Effector CD4-positive, alpha-beta T cell (primary cell): ENCODE measurements at places on chromosomes 16 and 17.
A peak's percentile ranks its signal among the peaks of the same experiment; 100 is the strongest.

GRCh38 chr17:28928061-28928460 is 23.3 kb downstream of the PHF12 start:
- no peak for DNase-seq

DNA sequence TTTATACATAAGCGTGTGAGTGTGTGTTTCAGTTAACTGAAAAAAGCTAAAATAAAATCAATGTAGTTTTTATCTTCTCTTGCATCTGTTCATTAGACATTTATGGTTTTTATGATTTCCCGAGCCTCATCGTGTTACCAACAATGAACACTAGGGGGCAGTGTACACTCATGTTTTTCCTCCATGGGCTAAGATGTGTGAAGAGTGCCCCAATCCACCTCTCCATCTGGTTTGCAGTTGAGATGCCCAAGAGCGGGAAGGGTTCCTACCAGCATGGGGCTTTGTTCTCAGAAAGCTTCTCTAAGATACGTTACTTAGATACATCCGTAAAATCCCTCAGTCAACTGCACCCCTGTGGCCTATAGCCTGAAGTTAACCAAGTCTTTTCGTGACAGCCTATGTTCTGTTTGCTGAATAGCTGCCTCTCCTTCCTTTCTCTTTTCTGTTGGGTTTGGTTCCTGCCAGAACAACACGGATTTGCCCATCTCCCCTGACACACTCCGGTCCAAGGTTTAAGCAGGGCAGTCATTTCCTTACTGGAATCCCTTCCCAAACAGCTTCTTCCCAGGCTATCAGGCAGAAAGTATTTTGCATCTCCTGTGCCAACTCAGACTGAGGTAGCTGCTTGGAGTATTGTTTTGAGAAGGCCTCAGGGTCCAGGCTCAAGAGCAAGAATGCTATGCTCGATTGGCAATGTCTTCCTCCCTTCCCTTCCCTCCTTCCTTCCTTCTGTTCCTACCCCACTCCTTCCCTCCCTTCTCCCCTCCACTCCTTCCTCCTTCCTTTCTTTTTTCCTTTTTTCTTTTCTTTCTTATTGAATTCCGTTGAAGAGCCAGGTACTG is 12.9 kb upstream of the ELAC2 start:
- peak; percentile 44 for DNase-seq

DNA sequence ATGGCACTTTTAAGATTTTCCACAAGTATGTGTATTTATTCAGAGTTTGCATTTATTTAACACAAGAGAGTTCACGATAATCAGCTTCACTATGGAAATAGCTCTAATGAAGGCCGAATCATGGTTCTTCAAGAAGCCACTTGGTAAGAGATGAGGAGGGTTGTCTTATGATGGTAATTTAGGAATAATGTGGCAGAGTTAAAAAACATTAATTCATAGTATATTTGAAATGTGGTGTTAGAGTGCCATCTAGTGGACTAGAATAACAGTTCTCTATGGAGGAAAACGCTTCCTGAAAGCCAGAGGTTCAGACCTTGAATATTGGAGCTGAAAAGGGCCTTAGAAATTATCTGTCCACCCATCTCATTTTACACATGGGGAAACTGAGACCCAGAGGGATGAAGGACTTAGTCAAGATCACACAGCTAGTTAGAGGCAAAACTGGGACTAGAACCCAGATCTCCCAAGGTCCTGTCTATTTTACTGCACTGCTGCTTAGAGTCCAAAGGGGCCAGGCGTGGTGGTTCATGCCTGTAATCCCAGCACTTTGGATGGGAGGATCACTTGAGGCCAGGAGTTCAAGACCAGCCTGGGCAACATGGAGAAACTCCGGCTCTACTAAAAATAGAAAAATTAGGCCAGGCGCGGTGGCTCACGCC is 33.8 kb upstream of the KPNB1 start:
- no peak for DNase-seq

- no peak for DNase-seq
Observed at GRCh38 chr17:76137001-76137350, 4.1 kb downstream of the FOXJ1 start.

DNA sequence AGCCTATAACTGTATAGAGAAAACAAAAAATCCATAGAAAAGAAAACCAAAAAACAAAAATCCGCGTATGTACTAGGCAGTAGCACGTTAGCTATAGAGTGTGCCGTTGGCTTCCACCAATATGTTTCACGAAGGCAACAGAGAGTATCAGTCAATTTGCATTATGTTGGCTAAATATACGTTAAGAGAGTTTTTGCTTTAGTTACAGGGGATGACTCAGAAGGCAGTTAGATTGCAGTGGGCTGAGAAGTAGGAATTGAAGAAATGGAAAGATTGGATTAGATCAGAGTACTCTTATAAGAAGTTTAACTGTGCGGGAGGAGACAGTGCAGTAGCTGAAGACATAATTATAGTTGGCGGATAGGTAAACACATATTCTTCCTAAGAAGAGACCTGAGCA is 911 bp upstream of the NACA2 start:
- no peak for DNase-seq

DNA sequence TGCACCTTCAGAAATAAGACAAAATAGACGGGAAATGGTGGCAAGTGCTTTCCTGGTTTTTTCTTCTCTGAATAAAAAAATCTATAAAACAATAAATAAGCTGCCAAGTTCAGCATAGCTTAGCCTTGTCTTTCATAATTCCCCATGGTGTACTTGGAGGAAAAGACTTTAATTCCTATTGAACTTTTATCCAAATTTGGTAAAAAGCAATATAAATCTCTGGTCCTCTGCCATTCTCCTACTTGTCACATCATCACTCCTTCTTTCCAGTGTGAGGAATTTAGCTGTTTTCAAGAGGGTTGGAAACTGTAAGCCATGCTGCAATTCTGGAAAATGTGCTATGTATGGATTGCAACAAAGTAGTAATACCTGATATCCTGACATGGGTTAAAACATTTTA is 551.8 kb upstream of the KIF2B start:
- no peak for DNase-seq

DNA sequence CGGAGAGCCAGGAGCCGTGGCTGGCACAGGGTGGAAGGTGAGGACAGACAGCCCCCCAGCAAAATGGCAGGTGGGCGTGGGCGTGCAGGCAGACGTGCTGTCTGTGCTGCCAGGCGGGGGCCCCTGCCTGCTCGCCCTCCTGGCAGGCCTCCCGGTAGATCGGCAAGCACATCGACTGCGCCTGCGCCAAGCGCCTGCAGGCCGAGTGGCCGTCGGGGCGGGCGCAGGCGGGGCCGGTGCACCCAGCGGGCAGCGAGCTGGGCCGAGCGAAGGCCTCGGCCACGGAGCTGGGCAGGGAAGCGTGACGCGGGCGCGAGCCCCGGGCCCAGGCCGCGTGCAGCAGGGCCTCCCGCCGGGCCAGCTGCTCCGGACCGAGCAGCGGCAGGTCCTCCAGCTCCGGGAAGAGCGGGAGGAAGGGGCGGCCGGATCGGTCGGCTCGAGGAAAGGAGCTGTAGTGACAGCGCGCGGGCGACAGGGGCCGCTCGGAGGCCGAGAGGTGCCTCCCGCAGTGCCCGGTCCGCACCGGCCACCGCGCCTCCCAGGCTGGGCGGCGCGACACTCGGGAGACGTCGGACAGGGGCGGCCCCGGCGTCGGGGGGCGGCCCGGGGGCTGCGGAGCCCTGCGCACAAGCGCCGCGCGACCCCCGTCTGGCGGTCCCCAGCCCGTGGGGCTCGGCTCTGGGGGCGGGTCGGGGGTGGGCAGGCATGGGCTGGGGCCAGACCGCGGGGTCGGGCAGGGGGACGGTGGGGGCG is 16.9 kb downstream of the GRIN2C start:
- no peak for DNase-seq

DNA sequence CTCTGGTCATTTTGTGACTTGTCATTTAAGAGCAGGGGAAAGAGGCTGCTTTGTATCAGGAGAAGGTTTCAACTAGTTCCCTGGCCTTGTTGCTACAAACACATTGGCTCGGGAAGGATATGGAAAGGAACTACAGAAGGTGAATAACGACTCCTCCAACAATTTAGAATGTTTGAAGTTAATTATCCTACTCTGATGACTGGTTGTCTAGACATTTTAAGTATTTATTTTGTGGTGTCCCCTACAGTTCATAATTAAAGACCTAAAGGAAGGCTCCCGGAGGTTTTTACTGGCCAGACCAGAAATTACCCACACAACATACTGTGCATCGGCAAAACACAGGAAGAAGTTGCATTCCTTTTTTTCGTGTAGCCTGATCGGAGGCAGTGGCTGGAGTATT is 515.8 kb upstream of the SALL1 start:
- DNase-seq, result no peak

GRCh38 chr17:42750739-42751344 is 6.0 kb upstream of the EZH1 start:
- DNase-seq, result no peak

DNA sequence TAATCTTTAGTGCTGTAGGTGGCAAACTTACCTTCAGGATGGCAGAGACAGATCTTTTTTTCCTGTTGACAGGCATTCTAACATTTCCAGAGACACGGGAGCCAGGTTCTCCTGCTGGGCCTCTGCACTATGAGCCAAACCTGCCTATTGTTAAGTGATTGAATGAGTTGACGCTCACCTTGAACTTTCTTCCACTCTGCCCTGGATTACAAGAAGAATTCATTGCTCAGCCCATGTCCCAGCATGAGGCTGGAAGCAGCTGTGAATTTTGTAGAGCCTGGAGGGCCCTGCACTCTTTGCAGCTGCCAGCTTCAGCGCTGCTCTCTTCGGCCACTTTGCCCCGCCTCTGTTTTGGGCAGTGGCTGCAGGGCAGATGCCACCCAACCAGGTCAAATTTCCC is 9.4 kb upstream of the SLC7A5 start:
- no peak for DNase-seq

GRCh38 chr16:49663081-49664065 is 192.5 kb downstream of the ZNF423 start:
- DNase-seq, result no peak

DNA sequence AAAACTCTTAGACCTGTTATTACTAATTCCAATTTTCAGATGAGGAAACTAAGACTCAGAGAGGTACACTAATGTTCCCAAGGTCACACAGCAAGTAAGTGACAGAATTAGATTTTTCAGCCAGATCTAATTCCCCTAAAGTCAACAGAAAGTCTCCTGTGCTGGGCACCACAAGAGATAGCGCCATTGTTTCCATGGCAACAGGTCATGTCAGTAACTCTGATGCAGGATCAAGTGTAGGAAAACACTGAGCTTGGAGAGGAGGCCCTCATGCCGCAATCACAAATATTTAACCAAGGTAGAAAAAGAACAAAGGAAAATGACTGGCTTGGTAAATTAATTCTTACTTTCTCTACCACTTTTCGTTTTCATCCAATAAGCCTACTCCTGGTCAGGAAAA is 166.0 kb upstream of the CDH13 start:
- DNase-seq, result no peak

GRCh38 chr17:72617557-72617956 is 474.9 kb downstream of the SLC39A11 start:
- DNase-seq, result no peak

DNA sequence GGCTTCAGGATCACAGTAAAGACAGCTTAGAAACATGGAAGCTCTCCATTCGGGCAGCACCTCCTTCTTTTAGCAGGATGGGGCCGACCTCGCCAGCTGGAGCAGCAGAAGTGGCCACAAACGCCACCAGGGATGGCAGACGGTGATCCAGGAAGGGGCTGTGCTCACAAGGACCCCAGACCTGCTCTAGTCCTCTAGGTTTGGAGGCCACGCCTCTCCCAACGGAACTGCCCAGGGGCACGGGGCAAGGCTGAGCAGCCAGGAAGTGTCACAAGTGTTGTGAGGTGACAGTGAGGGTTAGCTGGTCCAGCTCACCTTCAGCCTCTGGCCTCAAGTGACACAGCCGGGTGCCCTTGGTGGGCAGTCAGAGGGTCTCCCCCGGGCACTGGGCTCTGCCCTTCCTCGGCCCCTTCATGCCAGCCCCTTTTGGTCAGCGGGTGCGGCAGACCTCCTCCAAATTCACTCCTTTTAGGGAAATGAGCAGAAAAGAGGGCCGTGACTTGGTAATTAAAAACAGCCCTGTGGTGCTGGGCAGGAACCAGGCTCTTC is 20.4 kb downstream of the CEP295NL start:
- DNase-seq, result no peak

DNA sequence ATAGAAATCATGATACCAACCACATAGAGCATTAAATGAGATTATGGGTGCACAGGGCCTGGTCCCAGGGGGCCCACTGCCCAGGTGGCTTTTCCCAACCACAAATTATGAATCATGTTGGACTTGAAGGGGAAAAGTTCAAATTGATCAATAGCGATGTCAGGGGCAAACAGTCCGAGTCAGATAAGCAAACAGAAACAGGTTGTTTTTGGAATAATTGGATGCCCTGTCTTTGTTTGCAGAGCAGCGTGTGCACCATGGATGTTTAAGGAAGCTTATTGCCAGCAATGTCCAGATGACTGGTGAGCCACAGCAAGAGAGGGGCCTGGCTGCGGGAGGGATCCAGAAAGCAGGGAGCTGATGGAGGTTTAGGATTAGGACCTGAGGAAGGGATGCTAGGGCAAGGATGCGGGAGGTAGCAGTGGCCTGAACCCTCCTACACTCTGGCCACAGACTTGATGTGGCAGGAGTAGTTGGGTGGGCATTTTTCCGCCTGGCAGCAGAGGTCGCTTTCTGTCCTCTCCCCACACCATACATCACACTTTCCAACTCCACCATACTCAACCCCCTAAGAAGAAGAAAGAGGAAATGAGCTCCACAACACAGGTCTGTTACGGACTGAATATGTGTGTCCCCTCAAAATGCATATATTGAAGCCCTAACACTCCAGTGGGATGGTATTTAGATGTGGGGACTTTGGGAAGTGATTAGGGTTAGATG is 266.4 kb upstream of the RPL38 start:
- no peak for DNase-seq

DNA sequence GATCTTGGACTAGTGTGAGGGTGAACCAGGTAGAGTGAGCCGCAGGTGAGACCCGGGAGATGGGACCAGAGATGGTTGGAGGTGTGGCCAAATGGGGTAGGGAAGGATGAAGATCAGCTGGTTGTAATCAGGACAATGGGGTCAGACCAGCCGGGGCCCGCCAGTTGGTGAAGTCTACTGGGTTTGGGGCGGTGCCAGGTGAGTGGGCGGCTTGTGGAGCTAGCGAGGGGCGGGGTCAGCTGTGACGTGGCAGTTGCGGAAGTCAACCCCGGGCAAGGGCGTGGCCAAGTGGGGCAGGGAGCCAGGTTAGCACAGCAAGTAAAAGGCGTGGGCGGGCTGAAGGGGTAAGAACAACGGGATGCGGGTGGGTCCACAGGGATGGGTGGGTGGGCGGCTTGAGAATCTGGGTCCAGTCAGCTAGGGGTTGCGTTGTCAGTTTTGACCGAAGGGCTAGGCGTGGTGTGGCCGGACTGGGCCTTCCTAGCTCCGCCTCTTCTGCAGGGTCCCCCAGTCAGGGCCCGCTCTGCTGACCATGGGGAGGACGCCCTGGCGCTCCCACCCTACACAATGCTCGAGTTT is 25.5 kb upstream of the ALKBH5 start:
- peak; percentile 86 for DNase-seq
